ENCODE measurements at places on chromosomes 1 and 21.

DNA sequence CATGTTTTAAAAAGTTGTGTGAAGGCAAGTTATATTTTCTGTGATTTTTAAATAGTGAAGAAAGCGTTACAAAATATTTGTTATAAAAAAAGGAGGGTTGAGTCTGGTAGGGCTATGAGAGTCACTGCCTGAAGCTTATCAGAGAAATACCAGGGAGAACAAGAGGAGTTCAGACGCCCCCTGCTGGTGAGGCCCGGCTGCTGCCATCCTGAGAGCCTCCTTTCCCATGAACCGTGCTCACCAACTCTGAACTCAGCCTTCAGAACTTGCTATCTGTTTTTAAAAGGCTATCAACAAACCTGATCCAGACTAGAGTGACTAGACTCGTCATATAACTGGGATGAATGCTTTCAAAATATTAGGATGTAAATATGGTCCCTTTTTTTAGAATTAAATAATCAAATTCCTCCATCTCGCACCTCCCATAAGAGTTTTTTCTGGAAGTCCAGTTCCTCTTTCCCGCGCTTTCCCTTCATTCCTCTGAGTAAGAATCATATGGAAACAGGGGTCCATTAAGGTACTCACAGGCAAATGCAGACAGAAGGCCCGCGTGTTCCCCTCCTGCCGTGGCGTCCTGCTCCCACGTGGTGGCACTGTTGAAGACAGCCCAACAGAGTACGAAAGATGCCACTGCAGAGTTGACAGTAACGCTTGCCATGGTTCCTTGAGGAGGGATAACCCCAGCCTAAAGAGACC lies 26.2 kb upstream of the SPATA6 start:
- DNase-seq, result no peak

DNA sequence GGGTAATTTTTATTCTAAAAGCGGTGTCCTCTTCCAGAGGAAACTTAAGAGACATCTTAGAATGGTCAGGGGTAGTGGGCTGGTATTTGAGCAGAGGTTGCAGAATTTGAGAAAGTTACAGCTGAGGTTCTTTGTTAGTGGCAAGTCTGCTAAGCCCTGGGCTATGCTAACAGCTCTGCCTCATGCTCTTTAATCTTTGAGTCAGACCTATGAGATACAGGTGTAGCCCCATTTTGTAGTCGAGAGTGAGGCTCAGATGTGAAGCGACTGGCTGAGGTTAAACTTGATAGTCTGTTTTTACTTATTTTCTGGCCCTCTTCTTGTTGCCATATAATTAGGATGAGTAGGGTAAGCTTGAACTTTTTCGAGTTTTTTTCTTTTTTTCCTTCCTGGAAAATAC lies 4.7 kb downstream of the HMGN2 start:
- DNase-seq, result no peak

GRCh38 chr1:47533793-47534328 lies 96.0 kb downstream of the FOXD2 start:
- DNase-seq, result no peak

GRCh38 chr21:20276954-20277353 lies 721.3 kb upstream of the NCAM2 start:
- DNase-seq, result no peak

DNA sequence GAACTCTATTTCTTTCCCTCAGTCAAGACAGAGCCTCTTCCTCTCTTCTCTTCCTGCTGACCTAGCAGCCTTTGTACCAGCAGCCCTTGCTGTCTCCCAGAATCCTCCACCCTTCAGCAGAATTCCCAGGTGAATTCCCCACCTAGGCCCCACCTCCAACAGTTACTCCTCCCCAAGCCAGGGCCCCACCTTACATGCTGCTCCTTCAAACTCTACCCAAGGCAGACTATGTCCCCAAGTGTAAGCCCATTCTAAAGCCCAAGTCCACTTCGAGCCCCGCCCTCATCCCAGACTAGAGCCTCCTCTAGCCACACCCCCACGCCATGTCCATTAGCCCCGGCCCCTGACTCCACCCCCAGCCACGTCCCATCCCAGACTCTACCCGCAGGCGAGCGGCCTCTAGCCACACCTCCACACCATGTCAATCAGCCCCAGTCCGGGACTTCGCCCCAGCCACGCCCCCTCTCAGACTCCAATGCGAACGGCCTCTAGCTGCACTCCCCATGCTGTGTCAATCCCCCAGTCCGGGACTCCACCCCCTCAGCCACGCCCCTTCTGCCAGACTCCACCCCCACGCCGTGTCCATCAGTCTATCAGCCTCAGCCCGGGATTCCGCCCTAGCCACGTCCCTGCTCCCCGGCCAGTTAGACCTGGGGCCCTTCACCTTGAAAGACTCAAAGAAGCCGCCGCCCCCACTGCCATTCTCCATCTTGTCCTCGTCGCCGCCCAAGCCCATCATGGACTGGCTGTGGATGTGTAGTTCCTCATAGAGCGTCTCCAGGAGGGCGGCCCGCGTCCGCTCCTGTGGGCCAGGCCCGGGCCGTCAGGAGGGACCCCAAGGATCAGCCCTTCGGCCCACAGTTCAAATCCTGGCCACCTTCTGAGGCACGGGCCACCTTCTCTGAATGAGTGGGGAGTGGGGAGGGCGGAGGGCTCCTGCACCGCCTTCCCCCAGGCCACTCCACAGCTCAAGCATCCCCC lies 61.3 kb downstream of the RAP1GAP start:
- DNase-seq, result no peak

DNA sequence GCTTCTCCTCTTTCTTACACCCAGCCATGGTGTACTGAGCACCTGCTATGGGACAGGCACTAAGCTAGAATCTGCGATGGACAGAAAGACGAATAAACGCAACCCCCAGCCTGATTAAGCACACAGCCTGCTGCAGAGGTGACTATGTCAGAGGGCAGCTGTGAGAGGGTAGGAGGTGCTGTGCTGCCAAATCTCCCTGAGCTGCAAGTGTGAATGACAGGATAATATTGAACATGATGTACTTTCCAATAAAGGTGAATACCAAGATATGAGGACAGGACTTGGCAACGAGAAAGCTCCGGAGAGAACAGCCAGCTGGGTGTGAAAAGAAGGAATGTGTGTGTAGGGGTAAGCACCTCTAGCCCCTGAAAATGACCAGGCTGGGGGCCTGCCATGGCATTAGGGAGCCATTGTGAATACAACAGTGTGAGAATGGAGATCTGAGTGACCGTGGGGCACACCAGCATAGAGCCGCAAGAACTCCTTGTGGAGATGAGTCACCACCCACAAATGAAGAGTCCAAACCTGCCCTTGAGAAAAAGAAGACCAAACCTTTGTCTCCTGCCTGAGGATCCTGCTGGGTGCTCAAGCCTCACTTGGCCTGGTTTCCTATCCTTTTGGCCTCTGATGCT lies 83.0 kb upstream of the ATF3 start:
- DNase-seq, result no peak

- no peak for DNase-seq
Observed at GRCh38 chr1:12561121-12561520, 56.9 kb downstream of the DHRS3 start.

DNA sequence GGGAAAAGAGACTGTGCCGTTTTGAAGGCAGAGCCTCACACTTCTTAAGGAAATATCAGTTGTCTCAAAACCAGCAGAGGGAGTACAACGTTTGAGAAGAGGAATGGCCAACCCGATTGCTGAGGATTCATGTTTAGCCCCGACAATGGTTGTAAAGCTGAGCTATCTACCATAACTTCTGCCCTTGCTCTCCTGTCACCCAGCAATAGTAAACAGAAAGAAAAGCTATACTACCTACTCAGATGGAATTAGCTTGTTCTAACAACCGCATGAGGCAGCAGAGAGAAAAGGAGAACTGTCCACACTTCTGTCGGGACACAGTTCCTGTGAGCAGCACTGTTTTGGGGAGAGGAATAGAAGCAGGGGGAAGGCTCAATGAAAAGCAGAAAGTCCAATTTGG lies 91.2 kb downstream of the SLC45A1 start:
- no peak for DNase-seq

- DNase-seq, result no peak
Observed at GRCh38 chr1:4603295-4604110, 50.9 kb upstream of the AJAP1 start.

GRCh38 chr1:97412166-97412565 lies 508.7 kb downstream of the DPYD start:
- DNase-seq, result no peak

DNA sequence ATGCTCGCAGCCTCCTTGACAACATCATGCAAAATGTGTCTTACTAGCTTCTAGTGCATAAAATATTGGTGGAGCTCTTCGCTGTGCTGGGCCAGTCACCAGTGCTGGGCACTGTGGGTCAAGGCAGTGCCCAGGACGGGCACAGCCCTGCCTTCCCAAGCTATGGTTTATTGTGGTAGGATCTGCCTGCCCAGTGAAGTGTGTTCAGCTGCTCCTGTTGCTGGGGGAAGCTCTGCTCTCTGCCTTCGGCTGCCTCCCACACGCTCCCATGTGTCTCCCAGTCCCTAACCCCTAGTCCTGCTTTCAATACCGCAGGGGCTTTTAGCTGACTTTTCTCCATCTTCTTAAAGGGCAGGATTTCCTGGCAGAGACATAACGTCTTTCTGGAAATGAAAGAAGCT lies 15.7 kb downstream of the EPHX1 start:
- no peak for DNase-seq

DNA sequence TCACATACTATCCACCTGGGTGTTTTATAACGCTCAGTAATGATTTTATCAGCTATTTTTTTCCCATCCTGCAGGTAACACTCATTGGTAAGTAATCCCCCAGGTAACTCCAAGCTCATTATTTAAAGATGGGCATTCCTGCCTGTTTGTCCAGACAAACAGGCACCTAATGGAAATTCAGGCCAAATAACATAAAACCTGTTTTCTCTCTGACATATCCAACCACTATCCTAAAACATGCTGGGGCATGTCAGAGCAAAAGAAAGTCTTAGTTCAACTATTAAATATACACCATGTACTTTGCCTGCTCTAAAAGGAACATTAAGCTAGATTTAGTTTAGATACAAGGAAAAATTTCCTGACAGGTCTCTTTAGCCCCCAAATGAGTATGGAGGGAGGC lies 987.7 kb downstream of the TTLL7 start:
- no peak for DNase-seq

GRCh38 chr1:196078691-196079090 lies 529.5 kb downstream of the KCNT2 start:
- DNase-seq, result no peak

DNA sequence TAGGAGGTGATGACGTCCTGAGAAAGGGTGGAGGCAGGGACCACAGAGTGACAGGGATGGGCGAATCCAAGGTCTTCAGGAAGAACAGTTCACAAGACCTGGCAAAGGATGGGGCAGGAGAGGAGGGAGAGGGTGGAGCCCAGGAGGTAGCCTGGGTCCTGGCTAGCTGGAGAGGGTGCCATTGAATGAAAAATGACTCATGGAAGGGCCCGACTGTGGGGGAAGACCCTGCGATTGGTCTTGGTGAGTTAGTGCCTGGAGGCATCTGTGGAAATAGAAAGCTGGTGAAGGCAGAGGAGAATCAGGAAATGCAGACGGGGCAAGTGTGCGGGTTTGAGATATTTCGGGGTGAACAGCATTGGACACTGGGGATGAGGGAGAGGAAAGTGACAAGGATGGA lies 60.3 kb upstream of the SLC45A1 start:
- DNase-seq, result no peak

GRCh38 chr1:147163019-147163418 lies 9.3 kb downstream of the PRKAB2 start:
- DNase-seq, result no peak

DNA sequence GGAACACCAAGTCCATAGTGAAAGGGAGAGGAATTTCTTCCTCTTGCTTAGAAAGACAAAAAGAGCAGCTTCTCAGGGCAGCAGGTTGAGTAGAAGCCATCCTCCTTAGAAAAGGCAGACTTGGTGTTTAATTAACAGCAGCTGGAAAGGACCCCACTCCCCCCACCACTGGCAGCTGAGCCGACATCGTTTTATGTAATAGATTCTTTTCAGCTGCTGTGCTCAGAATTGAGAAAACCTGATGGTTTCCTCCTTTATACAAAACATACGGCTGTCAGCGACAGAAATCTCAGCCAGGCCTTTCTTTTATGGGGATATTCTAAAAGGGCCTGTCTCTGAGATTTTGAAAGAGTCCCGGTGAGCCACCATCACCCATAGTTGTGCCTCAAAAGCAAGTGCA lies 49.9 kb downstream of the MAN1C1 start:
- no peak for DNase-seq

DNA sequence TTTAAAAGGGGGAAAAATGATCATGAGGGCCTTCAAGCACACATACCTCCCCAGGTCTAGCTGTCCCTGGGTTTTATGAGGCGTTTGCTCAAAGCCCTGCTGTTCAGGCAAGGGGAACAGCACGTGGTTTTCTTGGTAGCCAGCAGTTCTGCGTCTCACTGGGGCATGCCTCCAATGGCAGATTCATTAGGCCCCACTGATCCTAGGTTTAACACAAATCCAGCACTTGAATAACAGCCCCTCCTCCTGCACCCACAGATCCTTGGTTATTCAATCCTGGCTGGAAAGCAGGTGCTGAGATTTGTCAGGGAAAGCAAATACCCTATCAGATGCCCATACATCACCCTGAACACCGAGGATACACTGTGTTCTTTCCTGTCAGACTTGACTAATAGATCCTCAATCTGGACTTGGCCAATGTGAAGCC lies 106.4 kb downstream of the ZC3H11B start:
- peak; percentile 22 for DNase-seq

DNA sequence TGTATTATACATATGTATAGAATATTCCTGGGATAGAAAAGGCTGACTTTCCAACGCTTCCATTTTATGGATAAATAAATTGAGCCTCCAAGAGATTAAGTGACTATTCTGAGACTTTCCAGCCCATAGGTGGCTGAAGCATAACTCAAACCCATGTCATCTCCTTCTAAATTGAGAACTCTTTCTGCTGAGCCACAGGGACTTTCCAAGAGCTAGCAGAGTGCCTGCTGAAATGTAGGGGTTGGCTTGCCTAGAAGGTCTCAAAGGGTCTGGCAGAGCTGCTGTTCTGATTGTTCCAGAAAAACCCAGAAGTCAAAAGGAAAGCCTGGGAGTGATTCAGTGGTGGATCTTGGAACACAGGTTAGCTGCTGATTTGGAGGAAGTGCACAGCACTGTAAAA lies 146.4 kb upstream of the BEND5 start:
- no peak for DNase-seq

DNA sequence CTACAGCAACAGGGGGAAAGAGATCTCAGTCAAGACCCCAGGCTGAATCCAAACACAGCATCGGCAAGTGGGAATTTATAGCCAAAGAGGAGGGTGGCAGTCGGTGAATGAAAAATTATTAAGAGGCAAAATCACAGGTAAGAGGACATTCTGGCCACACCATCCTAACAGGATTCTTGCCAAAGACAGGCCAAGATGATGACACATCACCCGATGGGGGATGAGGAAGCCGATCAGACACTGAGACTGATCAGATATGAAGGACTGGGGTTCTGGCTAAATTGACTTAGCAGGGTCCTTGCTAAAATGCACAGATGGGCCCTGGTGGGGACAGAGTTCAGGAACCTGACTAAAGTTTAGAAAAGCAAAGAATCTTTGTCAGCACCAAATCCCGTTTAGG lies 402.2 kb downstream of the SMYD3 start:
- no peak for DNase-seq

All from NCI-H524 treated with DMSO at 0.1 percent for 48 hours (cell line).